ENCODE measurements at places on chromosomes 2 and 18.

- no peak for DNase-seq
Observed at GRCh38 chr2:29106256-29106655, 9.0 kb upstream of the CLIP4 start.

DNA sequence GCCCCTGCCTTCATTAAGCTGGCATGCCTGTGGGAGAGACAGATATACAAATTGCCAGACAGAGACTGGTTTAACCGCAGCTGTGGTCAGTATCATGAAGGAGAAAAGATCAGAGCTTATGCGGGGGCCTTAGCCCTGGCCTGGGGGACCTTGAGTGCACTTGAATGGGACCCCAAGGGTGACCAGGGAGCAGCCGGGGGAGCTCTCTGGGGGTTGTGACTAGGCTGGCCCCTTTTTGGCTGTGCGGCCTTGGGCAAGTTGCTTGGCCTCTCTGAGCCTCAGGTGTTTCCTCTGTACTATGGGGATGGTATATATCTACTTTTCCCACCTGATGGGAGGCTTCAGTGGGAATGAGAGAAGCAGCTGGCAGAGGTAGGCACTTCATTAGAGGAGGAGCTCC is 35.7 kb downstream of the INHBB start:
- DNase-seq: no peak

DNA sequence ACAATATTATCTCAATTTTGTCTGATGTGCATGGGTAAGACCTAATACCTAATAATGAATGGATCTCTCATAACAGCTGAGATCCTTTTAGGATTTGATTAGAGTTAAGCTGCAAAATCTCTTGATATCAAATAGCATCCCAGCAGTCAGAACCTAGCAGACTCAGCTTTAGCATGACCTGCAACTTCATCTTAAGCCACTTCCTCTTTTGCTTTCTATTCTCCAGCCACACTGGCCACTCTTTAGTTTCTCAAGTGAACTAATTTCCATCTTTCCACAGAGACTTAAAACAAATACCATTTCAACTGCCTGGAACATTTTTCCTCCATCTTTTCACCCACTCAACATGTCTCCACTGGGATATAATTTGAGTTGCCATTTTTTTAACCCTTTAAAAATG is 1251.6 kb upstream of the ZEB2 start:
- no peak for DNase-seq

GRCh38 chr2:62996534-62997186 is 54.0 kb upstream of the OTX1 start:
- DNase-seq: no peak

DNA sequence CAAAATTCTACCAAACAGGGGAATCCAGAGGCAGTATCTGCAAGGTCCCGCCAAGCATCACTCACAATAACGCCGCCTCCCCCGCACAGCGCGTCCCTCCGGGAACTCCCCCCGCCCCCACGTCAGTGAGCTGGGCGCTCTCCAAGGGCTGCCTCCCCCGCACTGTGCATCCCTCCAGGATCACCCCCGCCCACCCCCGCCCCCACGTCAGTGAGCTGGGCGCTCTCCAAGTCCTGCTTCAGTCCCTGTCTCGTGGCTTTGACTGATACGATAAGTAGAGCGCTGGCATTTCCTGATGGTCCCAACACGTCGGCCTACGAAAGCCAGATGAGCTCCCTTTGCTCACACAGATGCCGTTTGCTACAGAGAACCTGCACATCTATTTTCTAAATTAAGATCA is 130.7 kb upstream of the TPO start:
- no peak for DNase-seq

DNA sequence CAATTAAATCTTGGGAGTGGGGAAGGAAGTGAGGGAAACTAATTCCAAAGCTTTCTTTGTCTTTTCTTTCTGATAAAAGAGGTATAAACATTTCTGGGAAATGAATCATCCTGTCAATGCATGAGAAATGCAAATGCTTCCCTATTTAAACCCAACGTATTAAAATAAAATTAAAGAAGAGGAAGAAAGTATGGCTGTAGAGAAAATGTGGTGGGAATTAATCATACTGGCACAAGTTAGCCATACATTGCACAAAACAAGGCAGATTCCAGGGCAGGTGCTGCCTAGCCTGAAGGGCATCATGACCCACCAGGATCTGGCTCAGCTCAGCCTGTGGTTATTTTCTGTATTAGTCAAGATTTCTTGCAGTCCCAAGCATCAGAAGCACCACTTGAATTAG is 338.0 kb downstream of the NYAP2 start:
- DNase-seq: no peak

- no peak for DNase-seq
Observed at GRCh38 chr2:193350509-193350908, 1155.8 kb upstream of the TMEFF2 start.

DNA sequence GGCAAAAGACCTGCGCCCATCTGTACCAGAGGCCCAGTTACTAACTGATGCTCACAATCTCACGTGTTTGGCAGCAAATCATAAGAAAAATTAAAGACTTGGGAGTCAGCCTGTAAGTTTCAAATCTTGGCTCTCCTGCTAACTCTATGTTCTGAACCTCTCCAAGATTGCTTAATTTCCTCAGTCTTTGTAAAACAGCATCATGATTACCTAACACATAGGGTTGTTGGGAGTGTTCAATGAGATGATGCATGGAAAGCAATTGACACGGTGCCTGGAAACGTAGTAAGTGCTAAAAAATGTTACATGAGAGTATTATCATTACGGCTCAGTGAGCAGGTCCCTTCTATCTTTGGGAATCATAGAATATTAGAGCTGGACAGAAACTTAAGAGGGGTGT is 497.6 kb upstream of the TCF4 start:
- no peak for DNase-seq

Data from GM12878 (cell line).